ENCODE measurements at places on chromosomes 13 and 19.

GRCh38 chr13:66751691-66752090 lies 478.4 kb downstream of the PCDH9 start:
- DNase-seq = no peak

- no peak for DNase-seq
Measured at GRCh38 chr13:96967248-96967745, 27.0 kb downstream of the OXGR1 start.

DNA sequence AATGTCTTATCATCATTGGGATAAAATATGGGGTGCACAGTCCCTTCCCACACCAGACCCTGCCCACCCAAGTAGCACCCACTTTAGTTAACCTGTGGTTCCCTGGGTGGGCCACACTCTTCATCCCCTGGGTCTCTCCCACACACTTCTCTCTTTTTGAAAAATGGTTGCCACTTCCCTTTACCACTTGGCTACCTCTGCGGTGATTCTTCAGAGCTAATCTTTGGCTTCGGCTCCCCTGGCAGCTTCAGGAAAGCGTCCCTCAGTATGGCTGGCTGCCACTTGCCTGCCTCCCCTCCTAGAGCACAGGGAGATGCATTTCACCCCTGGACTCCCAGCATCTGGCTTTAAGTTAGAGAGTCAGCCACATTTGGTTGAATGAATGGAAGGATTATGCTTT lies 18.2 kb downstream of the CCNA1 start:
- no peak for DNase-seq

DNA sequence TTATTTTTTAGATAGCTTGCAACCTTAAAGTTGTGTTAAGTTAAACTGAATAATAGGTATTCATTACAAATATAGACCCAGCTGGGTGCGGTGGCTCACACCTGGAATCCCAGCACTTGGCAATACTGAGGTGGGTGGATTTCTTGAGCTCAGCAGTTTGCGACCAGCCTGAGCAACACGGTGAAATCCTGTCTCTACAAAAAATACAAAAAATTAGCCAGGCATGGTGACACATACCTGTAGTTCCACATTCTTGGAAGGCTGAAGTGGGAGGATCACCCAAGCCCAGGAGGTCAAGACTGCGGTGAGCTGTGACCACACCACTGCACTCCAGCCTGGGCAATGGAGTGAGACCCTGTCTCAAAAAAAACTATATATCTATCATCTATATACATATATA lies 386.5 kb downstream of the PCDH17 start:
- no peak for DNase-seq

DNA sequence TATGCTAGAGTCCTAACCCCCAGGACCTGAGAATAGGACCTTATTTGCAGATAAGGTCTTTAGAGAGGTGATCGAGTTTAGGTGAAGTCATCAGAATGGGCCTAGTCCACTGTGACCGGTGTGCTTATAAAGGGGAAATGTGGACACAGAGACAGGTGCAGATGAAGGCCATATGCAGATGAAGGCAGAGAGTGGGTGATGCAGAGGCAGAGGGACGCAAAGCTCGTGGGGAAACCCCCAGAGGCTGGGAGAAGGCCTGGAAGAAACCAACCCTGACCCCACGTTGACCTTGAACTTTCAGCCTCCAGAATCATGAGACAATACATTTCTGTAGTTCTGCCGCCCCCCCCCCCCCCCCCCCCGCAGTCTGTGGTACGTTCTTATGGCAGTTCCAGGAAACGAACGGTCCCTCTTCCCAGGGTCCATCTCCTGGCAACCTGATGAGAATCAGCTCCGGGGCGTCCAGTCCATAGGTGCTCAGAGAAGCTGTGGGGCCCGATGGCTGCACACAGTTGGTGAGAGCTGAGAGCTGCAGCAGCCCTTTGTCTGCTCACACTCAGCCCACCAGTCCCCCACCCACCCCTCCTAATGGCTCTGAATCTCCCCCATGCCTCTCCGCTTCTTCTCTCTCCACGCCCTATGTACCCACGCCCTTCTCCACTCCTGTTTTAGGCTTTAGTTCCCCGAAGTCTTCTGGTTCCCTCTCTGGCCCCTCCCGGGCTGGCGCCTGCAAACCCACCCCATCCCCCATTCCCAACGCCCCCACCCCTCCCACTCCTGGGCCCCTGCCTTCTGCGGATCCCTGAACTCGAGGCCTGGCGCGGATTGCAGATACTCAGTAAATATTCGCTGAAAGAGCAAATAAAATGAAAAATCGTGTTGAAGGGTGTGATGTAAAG lies 218.3 kb upstream of the MAB21L1 start:
- DNase-seq = peak; percentile 10

GRCh38 chr13:20124303-20124702 lies 36.5 kb downstream of the GJA3 start:
- DNase-seq = no peak

GRCh38 chr19:39270036-39270871 lies 2.1 kb downstream of the IFNL2 start:
- no peak for DNase-seq

- no peak for DNase-seq
Measured at GRCh38 chr13:37345869-37346268, 240.4 kb upstream of the CSNK1A1L start.

DNA sequence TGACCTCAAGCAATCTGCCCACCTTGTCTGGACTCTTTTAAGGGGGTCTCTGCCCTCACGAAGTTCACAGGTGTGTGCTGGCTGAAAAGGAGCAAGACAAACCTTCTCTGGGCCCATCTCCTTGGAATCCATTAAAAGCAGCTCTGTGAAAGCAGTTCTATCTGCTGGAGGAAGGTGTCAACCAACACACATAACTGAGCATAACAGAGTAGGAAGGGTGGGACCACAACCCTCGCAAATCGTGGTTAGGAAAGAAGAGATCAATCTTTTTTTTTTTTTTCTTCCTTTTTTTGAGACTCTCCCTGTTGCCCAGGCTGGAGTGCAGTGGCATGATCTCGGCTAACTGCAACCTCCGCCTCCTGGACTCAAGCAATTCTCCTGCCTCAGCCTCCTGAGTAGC lies 1.4 kb downstream of the SUGP2 start:
- no peak for DNase-seq

- DNase-seq = no peak
Measured at GRCh38 chr13:48131533-48131932, 36.6 kb upstream of the MED4 start.

- DNase-seq = no peak
Measured at GRCh38 chr13:39982745-39983144, 327.3 kb downstream of the COG6 start.

DNA sequence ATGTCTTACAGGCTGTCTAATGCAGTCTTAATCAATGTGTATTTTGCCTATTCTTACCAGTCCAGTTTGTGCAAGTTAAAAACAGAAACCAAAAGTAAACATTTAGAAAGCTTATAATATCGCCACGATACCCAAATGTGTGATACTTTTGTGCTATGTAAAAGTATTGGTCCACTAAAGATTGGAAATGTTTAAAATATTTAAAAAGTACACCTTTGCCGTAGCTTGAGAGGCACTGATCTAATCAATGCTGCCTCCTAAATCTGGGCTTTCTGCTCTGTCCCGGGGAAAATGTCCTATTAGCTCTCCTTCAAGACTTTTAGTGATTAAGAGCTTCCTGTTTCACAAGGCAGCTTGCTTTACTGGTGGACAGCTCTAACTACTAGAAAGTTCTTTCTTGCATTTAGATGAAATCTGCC lies 64.7 kb downstream of the DNAJC15 start:
- DNase-seq = no peak

GRCh38 chr19:3335431-3336350 lies 30.7 kb upstream of the NFIC start:
- no peak for DNase-seq

GRCh38 chr13:97300871-97301270 lies 78.7 kb downstream of the MBNL2 start:
- DNase-seq = no peak

DNA sequence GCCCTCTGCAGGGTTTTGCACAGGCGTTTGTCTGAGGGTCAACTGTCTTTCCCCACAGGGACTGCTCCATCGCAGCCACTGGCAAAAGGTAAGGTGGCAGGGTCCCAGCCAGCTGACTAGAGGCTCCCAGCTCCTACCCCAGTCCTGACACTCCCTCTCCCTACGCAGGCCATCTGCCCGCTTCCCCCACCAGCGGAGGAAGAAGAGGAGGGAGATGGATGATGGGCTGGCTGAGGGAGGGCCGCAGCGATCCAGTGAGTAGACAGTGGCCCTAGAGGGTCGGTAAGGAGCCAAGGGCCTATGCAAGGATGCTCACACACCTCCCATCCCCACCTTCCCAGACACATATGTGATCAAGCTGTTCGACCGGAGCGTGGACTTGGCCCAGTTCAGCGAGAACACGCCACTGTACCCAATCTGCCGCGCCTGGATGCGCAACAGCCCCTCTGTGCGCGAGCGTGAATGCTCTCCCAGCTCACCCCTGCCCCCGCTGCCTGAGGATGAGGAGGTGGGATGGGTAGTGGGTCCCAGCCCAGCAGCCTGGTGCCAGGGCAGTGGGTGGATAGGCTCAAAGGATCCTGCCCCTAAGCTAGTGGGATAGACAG lies 4.0 kb downstream of the HSPB6 start:
- no peak for DNase-seq

GRCh38 chr13:110138010-110138699 lies 168.8 kb downstream of the COL4A1 start:
- peak; percentile 73 for DNase-seq

DNA sequence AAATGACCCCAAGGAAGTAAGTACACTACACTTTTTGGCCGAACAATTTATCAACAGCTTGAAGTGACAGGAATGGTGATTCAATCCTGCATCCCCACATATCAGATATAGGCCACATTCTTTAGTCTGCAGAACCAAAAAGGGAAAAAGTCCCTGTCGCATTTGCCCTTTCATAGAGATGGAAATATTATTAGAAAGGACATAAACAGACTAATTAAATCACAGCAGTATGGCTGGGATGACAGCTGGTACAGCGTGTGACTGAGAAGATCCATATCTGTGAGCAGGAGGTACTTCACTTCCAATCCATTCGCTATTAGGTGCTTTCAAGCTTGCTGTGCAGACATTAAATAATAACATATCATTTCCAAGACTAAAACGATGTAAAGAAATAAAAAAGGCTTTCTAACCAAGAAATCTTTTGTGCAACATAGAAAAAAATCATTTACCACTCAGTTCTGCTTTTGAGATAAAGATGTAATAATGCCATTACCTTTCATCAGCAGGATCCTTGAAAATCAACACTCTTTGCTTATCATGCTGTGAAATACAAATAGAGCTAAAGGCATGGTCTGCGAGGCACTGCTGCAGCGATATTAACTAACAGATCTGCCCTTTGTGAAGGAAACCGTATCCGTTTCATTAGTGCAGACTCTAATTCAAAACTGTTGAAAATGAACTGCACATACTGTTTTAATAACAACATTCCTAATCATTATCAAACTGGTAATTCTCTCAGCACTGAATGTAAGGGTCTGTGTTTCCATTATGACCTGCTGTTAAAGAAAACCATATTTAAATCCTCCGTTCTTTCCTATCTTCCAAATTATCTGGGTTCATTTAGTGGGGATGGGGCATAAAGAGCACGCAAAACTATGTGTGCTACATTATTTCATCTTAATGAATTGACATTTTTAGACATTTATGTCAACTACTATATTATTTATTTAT lies 245.6 kb downstream of the DACH1 start:
- no peak for DNase-seq

DNA sequence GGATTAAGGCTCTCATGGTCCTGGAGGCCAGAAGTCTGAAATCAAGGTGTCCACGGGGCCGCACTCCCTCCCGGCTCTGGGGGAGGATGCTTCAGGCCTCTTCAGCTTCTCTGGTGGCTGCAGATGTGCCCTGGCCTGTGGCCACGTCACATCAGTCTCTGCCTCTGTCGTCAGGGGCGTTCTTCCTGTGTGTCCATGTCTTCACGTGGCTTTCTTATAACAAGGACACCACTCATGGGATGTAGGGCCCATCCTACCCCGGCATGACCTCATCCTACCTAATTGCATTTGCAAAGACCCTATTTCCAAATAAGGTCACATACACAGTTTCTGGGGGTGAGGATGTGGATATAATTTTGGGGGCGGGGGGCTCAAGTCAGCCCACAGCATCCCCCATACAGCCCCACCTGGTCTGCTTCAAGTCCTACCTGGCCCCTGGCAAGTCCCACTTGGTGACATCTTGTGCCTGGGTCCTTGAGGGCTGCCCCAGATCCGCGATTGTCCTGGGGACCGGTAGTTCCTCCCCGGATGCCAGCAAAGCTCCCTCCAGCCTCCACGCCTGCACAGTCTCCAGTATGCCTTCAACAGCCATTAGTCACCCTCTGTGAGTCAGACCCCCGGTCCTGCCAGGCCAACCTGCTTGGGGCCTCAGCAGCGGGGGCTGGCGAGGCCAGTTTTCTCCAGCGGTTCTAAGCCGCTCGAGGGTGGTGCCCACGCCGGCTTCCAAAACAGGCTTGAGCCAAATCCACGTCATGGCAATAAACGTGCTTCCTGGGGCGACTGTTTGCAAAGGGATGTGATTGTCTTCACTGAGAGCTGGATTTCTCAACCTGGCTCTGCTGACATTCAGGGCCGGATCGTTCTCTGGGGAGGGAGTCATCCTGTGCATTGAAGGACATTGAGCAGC lies 32.2 kb downstream of the MYO9B start:
- no peak for DNase-seq

- no peak for DNase-seq
Measured at GRCh38 chr13:110214637-110215036, 92.3 kb downstream of the COL4A1 start.

GRCh38 chr19:5893907-5894703 lies 9.5 kb downstream of the NDUFA11 start:
- DNase-seq = no peak

GRCh38 chr13:56561327-56561726 lies 579.4 kb upstream of the PRR20A start:
- no peak for DNase-seq

GRCh38 chr13:75612354-75612753 lies 23.8 kb upstream of the LMO7 start:
- no peak for DNase-seq

- DNase-seq = no peak
Measured at GRCh38 chr19:29667901-29668341, 2.7 kb downstream of the PLEKHF1 start.

DNA sequence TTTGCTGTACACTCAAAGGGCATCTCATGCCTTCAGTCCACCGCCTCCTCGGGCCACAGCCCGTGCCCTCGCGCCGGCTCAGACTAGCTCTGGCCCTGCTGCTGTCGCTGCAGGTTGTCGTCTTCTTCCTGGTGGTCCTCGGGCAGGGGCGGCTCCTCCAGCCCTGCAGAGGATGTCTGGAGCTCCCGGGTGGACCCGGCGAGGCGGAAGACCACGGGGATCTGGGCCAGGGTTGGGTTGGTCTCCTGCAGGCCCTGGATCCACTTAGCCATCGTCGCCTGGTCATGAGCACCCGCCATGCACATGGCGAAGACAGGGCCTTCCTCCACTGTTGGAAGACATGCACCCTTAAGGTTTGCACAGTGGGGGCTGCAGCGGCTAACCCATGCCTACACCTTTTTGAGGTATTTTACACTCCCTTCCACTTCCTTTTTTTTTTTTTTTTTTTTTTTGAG lies 489 bp upstream of the ZNF653 start:
- no peak for DNase-seq
